ENCODE measurements at places on chromosomes 6 and 20. TPM values are rescaled to one million over a fixed set of nuclear protein-coding genes. Genes with fewer than 3 reads are reported as not detected.
A peak's percentile ranks its signal among the peaks of the same experiment; 100 is the strongest.

DNA sequence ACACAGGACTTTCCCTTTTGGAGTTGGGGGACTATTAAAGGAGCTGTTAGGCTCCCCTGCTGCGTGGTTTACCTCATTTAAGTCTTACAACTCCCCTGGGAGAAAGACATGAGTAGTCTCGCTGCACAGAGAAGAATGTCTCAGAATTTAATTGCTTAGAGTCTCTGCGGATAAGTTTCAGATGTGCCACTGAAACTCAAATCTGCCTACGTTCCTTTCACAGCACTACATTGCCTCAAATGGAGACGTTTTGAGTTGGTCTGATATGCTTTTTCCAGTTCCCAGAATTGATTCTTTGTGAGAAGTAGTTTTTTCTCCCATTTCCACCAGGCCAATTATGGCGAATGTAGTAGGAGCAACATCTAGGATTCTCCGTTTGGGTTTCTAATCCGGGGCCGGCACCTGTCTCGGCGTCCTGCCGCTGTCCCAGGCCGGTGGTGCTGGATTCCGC lies 532 bp upstream of the SLC35F1 start:
- H3K27ac ChIP-seq, result no peak overlapping the region
- H3K4me3 ChIP-seq, result no peak overlapping the region
- no peaks in the 10 kb centered on the region for H3K36me3 ChIP-seq
- H3K27me3 ChIP-seq, result peaks cover 47% of the 10 kb centered on the region
- DNase-seq, result no peak
- H3K4me1 ChIP-seq, result peaks cover 6% of the 10 kb centered on the region

DNA sequence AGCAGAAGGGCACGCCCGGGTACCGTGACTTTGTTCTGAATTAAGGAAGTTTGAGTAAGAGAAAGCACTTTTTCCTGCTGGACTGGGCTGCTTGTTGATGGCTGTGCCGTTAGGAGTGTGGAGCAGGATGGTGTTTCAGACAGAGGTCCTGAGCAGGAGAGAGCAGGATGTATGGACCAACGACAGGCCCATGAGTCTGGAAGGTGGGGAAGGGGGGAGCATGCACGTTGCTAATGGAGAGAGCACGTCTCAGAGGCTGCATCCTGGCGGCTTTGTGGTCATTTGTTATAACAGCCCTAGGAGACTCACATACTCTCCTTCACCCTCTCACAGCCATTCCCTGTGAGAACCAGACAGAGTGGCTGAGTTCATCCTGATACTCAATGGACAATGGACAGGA lies 56.8 kb downstream of the PHACTR3 start:
- H3K27me3 ChIP-seq, result no peaks in the 10 kb centered on the region
- H3K27ac ChIP-seq, result no peak overlapping the region
- H3K4me3 ChIP-seq, result no peak overlapping the region
- H3K4me1 ChIP-seq, result no peaks in the 10 kb centered on the region
- DNase-seq, result no peak
- no peaks in the 10 kb centered on the region for H3K36me3 ChIP-seq

DNA sequence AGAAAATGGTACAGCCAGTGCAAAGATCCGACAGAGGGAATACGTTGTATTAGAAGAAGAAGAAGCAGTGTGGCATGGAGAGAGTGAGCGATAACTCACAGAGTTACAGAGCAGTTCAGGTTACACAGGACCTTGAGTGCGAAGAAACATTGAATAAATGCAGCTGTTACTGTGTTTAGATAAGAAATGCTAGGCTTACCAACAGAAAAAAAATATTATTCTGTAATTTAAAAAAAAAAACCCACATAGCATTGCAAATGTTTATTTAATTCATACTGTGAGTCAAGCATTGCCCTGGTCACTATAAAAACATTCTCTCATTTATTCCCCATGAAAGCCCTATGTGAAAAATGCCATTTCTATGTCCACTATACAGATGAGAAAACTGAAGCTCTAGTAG lies 373.4 kb upstream of the EPHA7 start:
- H3K27me3 ChIP-seq, result no peaks in the 10 kb centered on the region
- H3K4me3 ChIP-seq, result no peak overlapping the region
- H3K36me3 ChIP-seq, result no peaks in the 10 kb centered on the region
- H3K4me1 ChIP-seq, result no peaks in the 10 kb centered on the region
- H3K27ac ChIP-seq, result no peak overlapping the region

DNA sequence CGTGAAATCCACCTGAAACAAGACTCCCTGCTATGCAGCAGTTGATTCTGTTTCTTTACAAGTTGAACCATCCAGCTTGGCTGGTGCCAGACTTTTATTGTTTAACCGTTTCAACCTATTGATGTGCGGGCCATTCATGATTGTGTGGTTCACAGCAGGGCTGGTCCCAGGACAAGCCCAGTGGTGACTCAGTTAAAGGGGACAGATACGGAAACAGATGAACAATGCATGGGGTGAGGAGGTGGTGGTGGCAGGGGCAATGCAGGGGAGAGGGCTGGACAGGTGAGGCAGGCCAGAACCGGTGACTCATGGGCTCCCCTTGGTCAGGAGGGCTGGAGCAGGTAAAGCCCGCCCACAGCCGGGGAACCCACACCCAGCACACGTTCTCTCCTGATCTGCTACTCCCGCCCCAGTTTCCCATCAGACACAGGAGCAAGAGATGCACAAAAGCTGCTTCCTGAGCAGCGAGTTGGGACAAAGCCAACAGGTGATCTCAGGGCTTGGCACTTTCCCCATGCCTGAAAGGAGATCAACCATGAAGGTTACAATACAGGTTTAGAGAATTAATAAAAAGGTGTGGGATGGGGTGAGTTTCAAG lies 232.2 kb downstream of the LY86 start:
- peaks cover 16% of the 10 kb centered on the region for H3K4me1 ChIP-seq
- H3K36me3 ChIP-seq, result no peaks in the 10 kb centered on the region
- peaks cover 30% of the 10 kb centered on the region for H3K27me3 ChIP-seq
- H3K4me3 ChIP-seq, result no peak overlapping the region

GRCh38 chr20:52242237-52243230 lies 51.0 kb upstream of the ZFP64 start:
- H3K36me3 ChIP-seq, result no peaks in the 10 kb centered on the region
- no peaks in the 10 kb centered on the region for H3K27me3 ChIP-seq
- H3K27ac ChIP-seq, result no peak overlapping the region
- no peak overlapping the region for H3K4me3 ChIP-seq

- H3K27me3 ChIP-seq, result no peaks in the 10 kb centered on the region
- H3K4me1 ChIP-seq, result no peaks in the 10 kb centered on the region
- DNase-seq, result no peak
- H3K4me3 ChIP-seq, result no peak overlapping the region
- no peak overlapping the region for H3K27ac ChIP-seq
Observed at GRCh38 chr6:48318670-48319069, 207.7 kb upstream of the PTCHD4 start.

- H3K27me3 ChIP-seq, result peaks cover 22% of the 10 kb centered on the region
- H3K27ac ChIP-seq, result no peak overlapping the region
- H3K36me3 ChIP-seq, result no peaks in the 10 kb centered on the region
- DNase-seq, result no peak
- no peaks in the 10 kb centered on the region for H3K4me1 ChIP-seq
- H3K4me3 ChIP-seq, result no peak overlapping the region
Observed at GRCh38 chr6:7933794-7934193, 23.2 kb upstream of the TXNDC5 start.

- peak within 1 kb of the TSS; percentile 93 for H3K4me3 ChIP-seq
- H3K27ac ChIP-seq, result peak within 1 kb of the TSS; percentile 99
- H3K4me1 ChIP-seq, result peaks cover 41% of the 10 kb centered on the region
- peaks cover 20% of the 10 kb centered on the region for H3K36me3 ChIP-seq
- no peaks in the 10 kb centered on the region for H3K27me3 ChIP-seq
- DNase-seq, result peak; percentile 70
Observed at GRCh38 chr20:2101057-2101864, at the start of gene STK35. TSS of gene STK35 (plus strand) at chr20:2101827. CDS start at chr20:2101882, 55 bp downstream.

The ZKSCAN4 gene
- total RNA-seq, result 6.6 TPM

The MRPS18B gene
- total RNA-seq, result 42.8 TPM

The STXBP5 gene
- 16.7 TPM for total RNA-seq
